Activated naive CD8-positive, alpha-beta T cell treated with anti-CD3 and anti-CD28 coated beads, Interleukin-2, amount 10 ng/mL, durations not matched to agents 7 days and 5 days (primary cell): ENCODE measurements at places on chromosomes 4 and X.

DNA sequence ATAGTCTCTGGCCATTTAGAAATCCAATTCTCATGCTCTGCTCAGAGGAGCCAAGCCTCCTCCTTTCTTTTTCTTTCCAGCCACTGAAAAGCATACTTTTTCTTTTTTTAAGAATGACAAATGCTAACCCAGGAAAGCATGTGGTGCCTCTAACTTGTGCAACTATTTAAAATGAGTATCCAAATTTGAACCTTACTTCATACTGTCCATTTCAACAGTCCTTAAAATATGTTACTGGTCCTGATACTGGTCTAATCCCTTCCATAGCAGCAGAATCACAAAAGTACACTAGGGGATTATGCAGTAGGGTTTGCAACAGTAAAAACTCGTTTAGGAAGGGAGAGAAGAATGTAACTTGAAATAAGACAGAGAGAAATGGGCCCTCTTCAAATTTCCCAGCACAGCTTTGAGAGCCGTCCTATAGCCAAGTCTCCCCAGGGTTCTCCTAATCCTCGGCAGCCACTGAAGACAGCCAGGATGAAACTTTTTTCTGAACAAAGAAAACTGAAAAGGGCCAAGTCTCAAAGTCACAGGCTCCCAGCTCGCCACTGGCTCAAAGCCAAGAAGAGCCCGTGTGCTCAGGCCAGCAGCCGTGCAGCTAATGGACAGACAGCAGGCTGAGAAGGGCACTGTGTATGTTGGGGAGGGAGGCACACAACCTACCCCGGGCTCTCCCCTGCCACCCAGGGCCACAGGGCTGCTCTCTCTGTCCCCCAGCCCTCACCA is 39.5 kb downstream of the GPC4 start:
- DNase-seq: no peak

- DNase-seq: no peak
Observed at GRCh38 chr4:15755321-15756155, 22.6 kb upstream of the CD38 start.

DNA sequence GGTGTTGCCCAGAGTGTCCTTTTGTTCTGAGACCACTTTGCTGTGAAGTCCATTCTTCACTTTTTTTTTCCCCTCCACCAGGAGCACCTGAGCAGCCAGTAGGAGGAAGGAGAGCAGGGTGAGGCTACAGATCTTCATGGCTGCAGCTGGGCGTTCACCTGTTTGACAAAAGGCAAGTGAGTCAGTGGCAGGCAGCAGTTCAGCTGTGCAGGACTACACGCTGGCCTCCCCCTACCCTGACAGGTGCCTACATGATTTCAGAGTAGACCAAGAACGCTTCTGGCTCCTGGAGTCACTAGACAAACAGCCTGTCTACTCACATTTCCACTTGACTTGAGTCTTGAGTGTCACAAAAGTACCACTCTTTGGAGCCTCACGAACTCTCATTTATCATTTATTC is 2.0 kb downstream of the FGFBP1 start:
- no peak for DNase-seq

- DNase-seq: no peak
Observed at GRCh38 chr4:26713563-26714151, 129.8 kb downstream of the TBC1D19 start.

DNA sequence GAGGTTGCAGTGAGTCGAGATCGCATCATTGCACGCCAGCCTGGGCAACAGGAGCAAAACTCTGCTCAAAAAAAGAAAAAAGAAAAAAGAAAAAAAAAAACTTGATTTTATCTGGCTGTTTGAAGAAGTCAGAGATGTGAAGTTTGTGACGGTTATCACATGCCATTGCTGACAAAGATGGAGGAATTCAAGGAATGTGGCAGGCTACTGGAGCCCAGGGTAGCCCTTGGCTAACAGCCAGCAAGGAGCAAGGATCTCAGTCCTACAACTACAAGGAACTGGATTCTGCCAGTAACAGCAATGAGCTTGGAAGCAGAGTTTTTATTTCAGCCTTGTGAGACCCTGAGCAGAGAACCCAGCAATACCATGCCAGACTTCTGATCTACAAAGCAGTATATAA is 24.3 kb upstream of the TET2 start:
- no peak for DNase-seq

DNA sequence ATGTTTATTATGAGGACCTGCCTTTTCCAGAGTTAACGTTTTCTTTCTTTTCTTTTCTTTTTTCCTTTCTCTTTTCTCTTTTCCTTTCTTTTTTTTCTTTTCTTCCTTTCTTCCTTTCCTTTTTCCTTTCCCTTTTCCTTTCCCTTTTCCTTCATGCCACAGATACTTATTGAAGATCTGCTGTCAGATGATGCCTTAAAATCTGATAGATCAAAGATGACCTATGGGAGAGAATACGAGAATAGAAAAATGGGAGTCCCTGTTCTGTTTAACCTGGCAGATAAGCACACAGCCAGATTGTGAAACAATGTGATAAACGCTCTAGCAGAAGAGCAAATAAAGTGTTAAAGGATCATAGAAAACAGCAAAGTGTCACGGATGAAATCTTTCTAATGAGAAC is 38.9 kb downstream of the AFF1 start:
- no peak for DNase-seq

DNA sequence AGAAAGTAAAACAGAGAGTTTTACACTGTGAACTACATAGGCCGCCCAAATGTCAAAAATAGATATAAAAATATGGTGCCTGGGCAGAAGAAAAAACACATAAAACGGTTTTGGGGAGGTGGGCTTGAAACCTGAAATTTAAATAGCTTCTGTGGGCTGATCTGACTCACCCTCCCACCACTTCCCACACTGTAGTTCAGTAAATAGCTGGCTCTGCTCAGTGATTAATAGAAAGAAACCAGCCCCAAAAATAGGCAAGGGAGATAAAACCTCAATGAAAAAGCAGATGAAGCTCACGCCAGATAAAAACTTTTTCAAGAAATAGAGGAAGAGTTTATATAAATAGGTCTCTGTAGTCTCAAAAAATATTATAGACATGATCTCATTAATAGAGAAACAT is 13.2 kb upstream of the COX7B2 start:
- DNase-seq: no peak

DNA sequence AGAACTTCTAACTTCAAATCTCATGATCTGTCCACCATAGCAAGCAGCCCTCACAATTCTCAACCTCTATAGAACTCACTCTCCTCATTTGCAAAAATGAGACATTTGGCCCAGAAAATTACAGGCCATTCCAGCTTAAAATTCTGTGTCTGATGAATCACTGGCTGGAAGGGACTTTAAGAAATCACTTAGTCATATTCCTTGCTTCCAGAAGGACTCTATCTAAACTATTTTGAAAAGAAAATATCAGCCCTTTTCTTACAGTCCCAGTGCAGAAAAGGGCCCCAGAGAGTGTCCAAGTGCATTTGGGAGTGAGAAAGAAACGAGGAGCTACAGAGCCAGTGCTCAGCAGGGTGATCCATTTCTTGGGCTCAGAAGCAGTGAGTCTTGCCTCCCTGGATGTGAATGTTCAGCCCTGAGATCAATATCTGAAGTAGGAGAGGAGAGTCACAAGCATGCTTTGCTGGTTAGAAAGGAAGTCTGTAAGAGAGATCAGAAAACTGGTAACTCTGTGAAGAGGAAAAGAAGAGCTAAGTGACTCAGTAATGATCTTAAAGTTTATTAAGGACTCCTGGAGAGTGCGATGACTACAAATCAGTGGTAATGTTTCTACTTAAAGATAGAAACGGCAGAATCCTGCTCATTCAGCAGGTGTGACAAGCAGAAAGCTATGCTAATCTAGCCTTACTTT is 139.8 kb downstream of the PALLD start:
- no peak for DNase-seq

DNA sequence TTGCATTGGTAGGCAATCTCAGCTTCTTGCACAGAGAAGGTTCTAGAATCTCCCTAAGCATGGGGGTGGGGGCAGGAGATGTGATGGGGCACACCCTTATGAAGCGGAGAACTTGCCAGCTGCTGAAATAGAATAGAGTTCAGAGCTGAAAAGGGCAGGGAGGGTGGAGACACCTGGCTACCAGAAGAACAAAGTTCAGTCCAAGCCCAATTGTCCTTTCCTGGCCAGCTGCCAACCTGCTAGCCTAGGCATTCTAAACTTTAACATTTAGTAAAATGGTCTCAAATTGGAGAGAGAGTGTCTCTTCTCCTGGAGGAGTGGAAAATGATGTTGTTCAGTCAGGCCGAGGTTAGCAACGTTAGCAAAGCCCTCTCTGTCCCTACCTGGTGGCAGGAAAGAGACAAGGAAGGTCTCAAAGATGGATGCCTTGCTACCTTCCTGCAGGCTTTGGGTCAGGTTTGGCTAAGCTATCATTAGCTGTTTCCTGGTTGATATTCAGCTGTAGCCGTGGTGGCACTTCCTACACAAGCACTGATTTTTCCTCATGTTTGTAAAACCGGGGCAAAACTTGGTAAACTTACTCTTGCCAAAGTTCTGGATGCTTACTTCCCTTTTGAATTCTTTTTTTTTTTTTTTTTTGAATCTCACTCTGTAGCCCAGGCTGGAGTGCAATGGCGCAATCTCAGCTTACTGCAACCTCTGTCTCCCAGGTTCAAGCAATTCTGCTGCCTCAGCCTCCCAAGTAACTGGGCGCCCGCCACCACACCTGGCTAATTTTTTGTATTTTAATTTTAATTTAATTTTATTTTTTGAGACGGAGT is 34.7 kb upstream of the NYX start:
- DNase-seq: no peak

- peak; percentile 48 for DNase-seq
Observed at GRCh38 chr4:16001484-16001858, 38.5 kb upstream of the FGFBP2 start.
